Stimulated activated CD4-positive, alpha-beta T cell treated with anti-CD3 and anti-CD28 coated beads, Interleukin-15, amount 100 ng/mL, for 1 hour (primary cell): ENCODE measurements at places on chromosomes 4 and X.

GRCh38 chr4:113732-114131 lies 10.6 kb upstream of the ZNF718 start:
- no peak for DNase-seq

DNA sequence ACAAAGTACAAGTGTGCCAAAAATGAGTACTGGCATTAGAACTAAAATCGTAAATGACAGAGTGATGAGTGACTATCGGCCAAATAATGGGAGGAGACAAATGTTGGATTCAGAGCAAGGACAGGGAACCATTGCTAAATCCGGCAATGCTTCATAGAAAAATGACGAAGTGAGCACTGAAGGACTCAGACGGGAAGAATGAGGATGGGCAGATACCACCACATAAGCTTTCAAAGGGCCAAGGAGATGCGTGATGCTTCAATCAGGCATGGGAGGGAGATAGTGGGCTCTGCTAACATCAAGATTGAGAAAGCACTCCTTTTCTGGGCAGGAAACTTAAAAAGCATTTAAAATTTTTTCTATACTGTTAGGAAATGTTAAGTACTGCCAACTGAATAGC lies 21.6 kb downstream of the RBBP7 start:
- no peak for DNase-seq

- DNase-seq = no peak
Measured at GRCh38 chr4:42371305-42372252, 25.7 kb upstream of the SHISA3 start.

DNA sequence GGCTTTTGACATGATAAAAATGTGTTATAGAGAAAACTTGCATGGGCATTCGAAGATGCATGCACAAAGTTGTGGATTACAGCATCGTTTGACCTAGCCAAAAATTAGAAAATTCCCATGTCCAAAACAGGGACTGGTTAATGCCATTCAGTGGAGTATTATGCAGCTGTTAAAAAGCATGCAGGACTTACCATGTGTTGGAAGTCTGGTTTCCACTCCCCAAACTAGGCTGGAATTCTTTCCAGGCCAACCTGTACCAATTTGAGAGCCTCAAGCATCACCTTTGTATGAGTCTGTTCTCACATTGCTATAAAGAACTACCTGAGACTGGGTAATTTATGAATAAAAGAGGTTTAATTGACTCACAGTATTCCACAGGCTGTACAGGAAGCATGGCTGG lies 45.9 kb upstream of the MTM1 start:
- DNase-seq = no peak

DNA sequence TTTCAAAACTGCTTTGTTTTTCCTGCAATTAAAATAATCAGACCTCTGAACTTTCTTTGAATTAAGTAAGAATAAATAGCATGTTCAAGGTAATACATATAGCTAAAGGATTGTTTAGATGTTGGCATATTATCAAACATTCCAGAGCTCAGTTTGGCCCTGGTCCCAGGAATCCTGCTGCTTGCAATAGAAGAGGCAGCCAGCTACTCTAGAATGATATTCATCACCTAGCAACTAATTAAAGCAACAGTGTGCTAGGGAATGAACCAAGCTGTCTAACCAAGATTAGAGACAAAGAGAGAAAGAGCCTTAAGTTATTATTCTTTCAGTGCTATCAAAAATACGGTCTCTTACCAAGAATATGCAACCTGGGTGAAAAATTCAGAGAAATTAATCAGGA lies 460.9 kb downstream of the GABRG1 start:
- no peak for DNase-seq

DNA sequence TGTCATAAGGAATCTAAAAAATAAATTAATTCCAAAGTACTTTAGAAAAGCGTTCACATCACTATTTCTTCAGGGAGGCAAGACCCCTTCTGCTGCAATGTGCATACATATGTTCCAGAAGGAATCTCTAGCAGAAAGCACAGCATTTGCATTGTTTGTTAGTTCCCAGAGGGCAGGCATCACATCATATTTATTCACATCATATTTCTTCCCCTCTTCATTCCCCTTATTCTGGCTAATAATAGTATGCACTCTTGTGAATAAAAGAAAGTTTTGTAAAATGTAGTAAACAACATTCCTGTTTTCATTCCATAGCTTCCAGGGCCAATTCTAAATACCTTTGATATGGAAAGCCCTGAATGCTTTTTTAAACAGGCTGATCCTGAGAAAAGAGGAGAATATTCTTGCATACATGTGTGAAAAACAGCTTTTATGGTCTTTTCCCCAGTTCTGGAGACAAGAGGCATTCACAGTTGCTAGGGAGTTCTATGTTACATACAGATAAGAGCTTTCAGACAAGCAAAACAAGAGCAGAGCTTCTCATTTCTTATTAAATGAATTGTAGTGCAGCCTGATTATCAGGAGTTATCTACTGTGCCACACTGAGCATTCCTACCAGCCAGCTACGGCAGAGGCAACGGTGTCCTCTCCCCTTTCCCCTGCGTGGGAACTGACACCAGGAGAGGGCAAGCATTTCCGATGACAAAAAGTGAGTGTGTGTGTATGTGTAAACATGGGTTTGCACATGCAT lies 15.2 kb downstream of the GATB start:
- DNase-seq = no peak

DNA sequence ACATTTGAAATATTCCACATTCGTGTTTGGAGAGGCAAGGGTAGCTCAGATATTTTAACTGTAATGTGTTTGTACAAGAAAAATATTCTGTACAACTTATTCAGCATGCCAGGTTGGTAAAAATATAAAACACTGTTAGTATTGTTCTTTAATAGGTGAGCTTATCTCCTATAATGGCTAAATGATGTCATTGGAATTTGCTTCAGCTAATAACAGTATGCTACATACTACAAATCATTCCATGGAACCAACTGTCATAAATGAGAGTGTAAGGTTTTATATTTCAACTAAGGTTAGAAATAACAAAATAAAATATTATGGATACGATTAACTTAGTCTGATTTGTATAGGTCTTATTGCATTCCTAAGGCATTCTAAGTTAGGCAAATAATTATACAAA lies 206.6 kb downstream of the ADGRL3 start:
- DNase-seq = no peak

- no peak for DNase-seq
Measured at GRCh38 chr4:76292730-76293129, 13.8 kb upstream of the STBD1 start.

GRCh38 chr4:172011196-172011595 lies 198.0 kb downstream of the GALNTL6 start:
- no peak for DNase-seq
